ENCODE measurements at places on chromosomes 5 and 9.

GRCh38 chr5:77282337-77283027 lies 72.0 kb downstream of the PDE8B start:
- no peak for DNase-seq

GRCh38 chr5:74897049-74897448 lies 30.9 kb upstream of the FAM169A start:
- DNase-seq: no peak

DNA sequence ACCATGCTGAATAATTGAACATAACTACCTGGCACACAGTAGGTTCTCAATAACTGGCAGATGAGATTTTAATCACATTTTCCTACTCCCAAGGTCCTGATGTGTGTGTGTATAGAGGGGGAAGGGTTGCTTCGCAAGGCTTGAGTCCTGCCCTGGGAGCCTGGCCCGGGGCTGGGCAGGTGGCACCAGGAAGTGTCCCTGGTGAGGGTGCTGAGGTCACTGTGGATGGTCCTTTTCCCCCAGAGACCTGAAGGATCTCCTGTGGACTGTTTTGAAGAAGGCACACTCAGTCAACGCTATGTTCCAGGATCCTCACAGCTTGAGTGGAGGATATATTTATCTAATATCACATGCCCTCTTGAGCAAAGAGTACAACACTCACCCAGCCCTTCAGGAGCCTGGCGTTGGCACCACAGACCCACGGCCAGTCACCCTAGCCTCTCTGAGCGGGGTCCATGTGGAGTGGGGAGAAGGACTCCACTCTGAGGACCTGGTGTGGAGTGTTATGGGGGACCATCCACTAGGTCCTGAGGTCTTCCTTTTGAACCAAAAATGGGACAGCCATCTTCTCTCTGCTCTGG lies 177.8 kb downstream of the GABBR2 start:
- no peak for DNase-seq

DNA sequence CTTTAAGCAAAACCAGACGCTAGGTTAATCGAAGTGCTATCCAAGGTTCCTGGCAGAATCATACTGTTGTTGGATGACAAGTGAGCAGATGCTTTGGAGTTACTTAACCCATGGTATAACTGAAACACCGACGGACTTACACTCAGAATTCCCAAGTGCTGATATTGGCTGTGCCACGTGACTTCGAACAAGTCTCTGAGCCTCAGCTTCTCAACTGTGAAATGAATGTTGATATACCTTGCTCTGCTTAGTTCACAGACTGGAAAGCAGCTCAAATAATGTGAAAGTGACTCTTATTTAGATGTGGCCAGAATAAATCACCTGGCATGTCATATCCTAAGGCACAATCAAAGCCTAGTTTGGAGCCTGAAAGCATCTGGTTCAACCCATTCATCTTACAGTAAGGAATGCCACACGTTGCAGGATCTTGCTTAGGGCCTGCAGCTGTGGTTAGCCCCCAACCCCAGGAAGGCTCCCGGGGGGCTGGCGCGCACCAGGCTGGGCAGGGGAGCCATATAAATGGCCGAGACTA lies 759 bp downstream of the GEMIN5 start:
- no peak for DNase-seq
